Stromal cell of bone marrow (primary cell): ENCODE measurements at places on chromosomes 6 and 20.

- no peak for DNase-seq
Measured at GRCh38 chr6:111242452-111242851, 155.1 kb downstream of the SLC16A10 start.

DNA sequence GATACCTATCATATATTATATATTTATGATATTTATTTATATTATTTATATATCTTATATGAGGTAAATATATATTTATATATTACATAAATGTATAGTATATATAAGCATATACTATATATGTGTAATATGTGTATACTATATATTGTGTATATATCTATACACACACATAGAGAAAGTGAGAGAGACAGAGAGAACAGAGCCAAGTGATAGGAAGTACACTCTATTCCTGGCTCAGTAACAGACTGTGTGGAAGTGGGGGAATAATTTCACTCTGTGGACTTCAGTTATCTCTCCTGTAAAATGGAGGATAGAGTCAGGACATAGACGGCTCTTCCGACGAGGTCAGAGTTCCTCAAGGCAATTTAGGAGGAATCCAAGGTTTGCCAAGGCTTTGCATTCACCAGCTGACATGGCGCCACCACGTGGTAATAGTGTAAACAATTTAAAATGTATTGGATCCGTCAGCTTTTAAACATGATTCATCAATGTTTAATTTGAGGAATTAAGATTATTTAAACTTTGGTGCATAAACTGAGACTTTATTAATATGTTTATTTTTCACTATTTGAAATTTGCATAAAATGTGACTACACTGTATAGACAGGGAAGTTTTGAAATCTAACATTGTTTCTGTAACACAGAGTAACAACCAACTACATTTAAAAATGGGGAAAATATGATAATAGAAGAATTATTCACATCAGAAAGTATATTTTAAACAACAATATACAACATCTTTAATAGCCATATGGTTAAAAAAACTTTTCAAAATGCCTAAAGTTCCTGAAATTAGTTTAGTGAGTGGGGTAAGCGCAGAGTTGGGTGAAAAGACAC is 75.4 kb upstream of the TMEM244 start:
- peak; percentile 48 for DNase-seq

GRCh38 chr20:48184229-48184628 is 398.9 kb upstream of the SULF2 start:
- DNase-seq: no peak

GRCh38 chr6:21856456-21856825 is 262.9 kb downstream of the SOX4 start:
- DNase-seq: peak; percentile 51

- DNase-seq: no peak
Measured at GRCh38 chr6:27517928-27518787, 45.3 kb upstream of the ZNF184 start.

GRCh38 chr6:167832497-167833395 is 6.0 kb downstream of the AFDN start:
- DNase-seq: no peak

- no peak for DNase-seq
Measured at GRCh38 chr6:44663860-44664634, 276.5 kb downstream of the CDC5L start.

DNA sequence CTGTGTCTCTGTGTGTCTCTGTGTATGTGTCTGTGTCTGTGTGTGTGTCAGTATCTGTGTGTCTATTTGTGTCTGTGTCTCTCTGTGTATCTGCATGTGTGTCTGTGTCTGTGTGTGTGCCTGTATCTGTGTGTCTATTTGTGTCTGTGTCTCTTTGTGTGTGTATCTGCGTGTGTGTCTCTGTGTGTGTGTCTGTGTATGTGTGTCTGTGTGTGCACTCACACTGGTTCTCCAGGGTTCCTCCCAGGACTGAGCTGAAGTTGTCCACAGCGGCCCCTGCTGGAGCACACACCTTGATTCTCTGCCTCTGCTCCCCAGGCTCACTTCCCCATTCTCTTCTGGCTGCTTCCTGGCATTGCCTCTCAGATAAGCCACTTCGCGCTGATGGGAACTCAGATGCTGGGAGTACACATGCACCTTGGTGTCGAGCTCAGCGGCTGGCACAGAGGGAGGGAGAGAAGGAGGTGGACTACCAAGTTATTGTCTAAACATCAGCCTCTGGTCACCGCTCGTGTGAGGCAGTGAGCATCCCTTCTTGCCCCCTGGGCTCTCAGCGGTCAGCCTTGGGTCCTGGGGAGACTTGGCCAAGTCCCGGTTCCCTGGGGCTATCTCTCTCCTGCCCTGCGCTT is 104.9 kb upstream of the NXT1 start:
- no peak for DNase-seq

GRCh38 chr20:49713753-49714712 is at the start of gene B4GALT5:
B4GALT5 (minus strand) TSS chr20:49713878; CDS start chr20:49713690, 188 bp downstream.
- DNase-seq: peak; percentile 20

- no peak for DNase-seq
Measured at GRCh38 chr6:18179770-18180356, 24.6 kb downstream of the KDM1B start.

- no peak for DNase-seq
Measured at GRCh38 chr6:169642455-169642854, 59.4 kb downstream of the WDR27 start.

GRCh38 chr20:11376420-11376819 is 541.3 kb upstream of the BTBD3 start:
- DNase-seq: no peak

- DNase-seq: no peak
Measured at GRCh38 chr20:8368670-8369069, 236.6 kb downstream of the PLCB1 start.

GRCh38 chr6:117502580-117502979 is 20.1 kb downstream of the DCBLD1 start:
- no peak for DNase-seq

DNA sequence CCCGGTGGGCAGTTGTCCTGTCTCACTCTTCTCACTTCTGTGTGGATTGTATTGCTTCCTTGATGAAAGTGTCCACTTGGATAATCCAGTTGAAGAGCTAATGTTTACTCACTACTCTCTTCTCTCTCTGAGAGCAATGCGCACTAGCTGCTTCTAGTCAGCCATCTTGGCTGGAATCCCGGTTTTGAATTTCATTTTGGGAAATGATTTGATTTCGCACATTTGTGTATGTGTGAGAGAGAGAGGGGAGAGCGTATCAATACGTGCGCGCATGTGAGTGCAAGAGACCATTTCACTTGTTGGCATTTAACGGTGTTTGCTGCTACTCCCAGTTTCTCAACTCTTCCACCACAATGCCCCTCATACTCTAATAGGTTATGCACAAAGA is 67.8 kb downstream of the KLHL32 start:
- no peak for DNase-seq

GRCh38 chr6:6582131-6582530 is 6.4 kb upstream of the LY86 start:
- DNase-seq: no peak

GRCh38 chr6:43972913-43973300 is 154.3 kb downstream of the MRPL14 start:
- peak; percentile 92 for DNase-seq

DNA sequence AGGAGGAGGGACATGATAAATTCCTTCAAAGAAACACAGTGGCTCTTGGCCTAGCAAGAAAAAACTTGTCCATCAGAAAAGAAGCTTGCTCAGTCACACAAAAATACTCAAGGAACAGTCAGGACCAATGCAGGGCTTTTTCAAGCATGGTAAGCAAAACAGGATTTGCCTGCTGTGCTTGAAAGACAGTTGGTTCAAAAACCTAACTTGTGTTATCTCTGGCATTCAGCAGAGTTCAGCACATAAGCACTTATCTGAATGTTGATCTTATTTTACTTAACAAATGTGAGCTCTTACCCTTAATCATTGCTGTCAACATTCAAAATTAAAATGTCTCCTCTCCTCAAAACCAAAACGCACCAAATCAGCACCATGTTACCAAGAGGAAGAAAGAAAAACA is 38.3 kb downstream of the ATG5 start:
- DNase-seq: no peak

DNA sequence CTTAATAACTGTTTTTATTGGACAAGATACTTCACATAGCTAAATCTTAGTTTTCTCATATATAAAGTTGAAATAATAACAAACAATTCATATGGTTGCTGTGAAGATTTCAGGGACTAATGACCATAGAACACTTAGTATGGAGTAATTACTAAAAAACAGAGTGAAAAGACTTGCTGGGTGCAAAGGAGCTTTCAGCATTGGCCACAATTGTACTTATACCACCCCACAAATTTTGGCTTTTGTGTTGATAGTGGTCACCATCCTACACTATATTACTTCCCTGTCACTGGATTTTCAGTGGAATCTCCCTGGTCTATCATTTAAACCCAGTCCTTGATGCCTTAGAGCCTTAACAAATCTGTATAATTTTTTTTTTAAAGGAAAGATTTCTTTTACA is 398.6 kb upstream of the EPHA7 start:
- DNase-seq: no peak

GRCh38 chr6:40738551-40739193 is 151.5 kb upstream of the LRFN2 start:
- no peak for DNase-seq

DNA sequence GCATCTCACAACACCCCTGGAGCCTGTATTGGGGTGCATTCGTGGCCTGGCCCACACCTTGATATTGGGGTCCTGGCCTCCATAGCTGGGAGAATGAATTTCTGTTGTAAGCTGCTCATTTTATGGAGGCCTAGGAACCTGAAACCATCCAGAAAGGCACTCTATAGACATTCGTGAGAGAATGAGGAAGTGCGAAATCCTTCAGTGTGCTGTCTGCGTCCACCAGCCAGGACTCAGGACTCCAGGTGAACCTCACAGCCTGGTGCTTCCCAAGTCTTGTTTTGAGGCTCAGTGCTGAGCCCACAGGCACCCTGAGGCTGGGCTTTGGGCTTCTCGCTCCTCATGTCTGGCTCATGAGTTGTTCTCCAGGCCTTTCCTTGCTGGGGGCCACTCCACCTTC is 11.9 kb upstream of the RBBP8NL start:
- no peak for DNase-seq

DNA sequence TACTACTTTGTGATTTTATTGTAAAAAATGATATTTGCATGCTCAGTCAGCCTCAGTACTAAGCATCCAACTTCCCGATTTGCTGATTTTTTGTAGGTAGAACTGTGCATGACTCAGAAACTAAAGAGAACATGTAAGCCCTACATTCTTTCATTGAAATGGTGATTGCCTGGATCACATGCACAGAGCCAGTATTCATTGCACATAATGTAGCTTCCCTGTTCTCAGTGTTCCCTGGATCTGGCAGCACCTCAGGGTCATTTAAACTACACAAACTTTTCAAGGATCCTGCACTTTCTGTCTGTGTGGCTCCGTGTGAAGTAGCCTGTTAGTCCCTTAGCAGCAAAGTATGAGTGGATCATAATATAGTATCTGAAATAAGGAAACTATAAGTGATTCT is 422.9 kb upstream of the AGPAT4 start:
- no peak for DNase-seq

DNA sequence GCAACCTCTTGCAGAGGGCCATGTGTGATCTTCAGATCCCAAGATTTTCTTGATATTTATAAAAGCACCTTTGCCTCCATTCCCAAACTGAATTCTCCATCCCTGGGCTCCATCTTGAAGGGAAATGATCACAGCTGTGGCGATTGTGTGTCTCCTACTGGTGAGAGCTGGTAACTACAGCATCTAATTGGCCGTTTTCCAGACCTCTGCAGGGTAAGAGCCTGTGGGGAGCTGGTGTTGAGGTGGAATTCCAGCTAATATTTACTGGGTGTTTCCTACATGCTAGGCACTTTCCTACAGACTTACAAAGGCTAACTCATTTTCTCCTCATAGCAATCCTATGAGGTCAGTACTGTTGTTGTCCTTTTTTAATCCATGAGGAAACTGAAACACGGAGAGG is 59.2 kb upstream of the FNDC1 start:
- DNase-seq: peak; percentile 18

- no peak for DNase-seq
Measured at GRCh38 chr6:107506145-107506544, 16.2 kb downstream of the SOBP start.

DNA sequence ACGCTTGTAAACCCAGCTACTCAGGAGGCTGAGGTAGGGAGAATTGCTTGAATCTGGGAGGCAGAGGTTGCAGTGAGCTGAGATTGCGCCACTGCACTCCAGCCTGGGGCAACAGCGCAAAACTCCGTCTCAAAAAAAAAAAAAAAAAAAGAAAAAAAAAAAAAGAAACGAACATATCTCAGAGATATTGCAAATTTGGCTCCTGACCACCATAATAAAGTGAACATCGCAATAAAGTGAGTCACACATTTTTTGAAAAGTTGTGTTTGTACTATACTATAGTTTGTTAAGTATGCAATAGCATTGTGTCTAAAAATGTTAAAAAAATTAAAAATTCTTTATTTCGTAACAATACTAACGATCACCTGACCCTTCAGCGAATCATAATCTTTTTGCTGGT is 13.3 kb downstream of the RSPH9 start:
- no peak for DNase-seq

DNA sequence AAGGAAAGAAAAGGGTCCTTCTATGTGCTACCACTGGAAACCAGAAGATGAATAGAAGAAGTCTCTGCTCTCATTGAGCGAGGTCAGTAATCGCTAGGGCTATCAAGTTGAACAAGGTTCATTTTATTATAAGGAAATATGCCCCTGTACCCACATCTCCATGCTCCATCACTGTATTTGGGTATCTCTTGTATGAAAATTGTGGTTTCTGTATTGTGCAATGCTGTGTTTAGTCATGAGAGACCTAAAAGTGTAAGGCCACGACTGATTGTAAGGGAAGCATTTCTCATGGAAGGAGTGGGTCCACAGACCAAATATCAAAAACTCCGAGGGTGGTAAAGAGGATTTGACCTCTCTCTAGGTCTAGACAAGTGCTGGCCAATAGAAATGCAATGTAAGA is 3.6 kb upstream of the HS3ST5 start:
- DNase-seq: no peak

- no peak for DNase-seq
Measured at GRCh38 chr20:9059931-9060330, 9.0 kb upstream of the PLCB4 start.

GRCh38 chr20:49326026-49326425 is 48.2 kb upstream of the ZNFX1 start:
- DNase-seq: no peak

DNA sequence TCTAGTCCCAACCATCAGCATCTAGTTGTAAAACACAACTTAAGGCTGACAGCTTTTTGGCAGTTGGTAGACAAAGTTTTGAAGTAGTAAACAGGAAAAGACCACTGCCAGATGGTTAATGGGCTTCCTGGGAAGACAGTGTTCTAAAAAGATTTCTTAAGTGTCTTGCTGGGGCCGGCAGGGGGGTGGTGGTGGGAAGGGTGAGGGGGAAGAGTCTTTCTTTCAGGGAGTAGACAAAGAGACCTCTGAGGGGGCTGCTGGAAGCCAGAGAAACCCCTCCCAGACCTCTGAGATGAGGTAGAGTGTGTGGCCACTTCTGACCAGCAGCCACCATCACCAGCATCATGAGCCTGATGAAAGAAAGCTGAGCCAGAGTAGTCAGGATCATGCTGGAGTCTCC is 784.9 kb downstream of the TENT5A start:
- no peak for DNase-seq
